Amniotic epithelial cell (primary cell): ENCODE measurements at places on chromosomes 16 and 17.

- no peak for DNase-seq
Observed at GRCh38 chr16:49491106-49491670, 117.6 kb downstream of the C16orf78 start.

- no peak for DNase-seq
Observed at GRCh38 chr16:11869353-11870228, 18.2 kb upstream of the RSL1D1 start.

- peak; percentile 100 for DNase-seq
Observed at GRCh38 chr17:10114931-10115535, 83.4 kb downstream of the GAS7 start.

DNA sequence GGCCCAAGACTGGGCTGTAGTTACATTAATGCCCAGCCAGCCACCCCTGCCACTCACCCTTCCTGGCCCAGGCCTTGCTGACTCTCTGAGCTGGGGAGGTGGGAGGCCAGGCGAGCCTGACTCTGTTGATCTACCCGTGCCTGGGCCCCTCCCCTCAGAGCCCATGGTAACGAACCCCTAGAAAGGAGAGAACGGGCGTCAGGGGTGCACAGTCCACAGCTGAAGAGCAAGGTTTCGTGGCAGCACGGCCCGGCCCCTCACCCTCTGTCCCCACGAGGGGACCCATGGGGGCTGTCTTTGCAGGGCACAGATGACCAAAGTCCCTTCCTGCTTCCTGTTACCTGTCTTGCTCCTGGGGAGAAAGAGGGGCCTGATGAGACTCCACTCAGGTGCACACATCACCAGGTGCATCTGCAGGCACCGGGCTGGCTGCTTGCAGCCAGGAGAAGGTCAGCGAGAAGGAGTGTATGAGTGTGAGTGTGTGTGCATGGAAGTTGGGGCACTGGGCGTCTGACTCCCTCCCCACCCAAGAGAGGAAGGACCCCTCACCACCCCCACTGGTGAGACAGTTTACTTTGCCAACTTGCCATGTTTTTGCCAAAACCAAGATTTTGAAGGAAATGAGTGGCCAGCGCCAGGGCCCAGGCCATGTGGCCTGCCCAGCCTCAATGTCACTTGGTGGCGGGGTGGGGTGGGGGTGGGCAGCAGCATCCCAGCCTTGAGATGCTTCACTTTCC, 359.1 kb downstream of the SEC14L1 start:
- DNase-seq = no peak

- DNase-seq = no peak
Observed at GRCh38 chr16:87422106-87422505, 30.0 kb downstream of the MAP1LC3B start.

DNA sequence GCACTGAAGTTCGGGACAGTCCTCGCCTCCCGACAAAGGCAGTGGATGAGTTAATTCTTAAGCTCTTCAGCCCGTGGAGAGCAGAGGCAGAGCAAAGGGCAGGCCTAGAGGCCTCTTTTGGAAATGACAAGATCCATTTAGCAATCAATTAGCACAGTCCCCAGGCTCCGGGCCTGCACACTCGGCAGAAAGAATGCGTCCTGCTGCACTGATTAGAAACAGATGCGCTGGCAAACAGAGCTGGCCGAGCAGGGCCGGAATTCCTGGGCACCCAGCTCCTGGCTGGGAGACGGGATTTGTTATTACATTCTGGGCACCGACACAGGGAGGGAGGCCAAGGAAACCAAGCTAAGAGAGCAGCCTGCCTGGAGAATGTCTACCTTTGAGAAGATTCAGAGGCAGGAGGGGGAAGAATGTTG, 162.9 kb downstream of the COPRS start:
- peak; percentile 64 for DNase-seq

GRCh38 chr17:60610473-60610872, 10.5 kb downstream of the PPM1D start:
- no peak for DNase-seq

GRCh38 chr17:82752371-82753200, 721 bp downstream of the TBCD start:
- peak; percentile 16 for DNase-seq

DNA sequence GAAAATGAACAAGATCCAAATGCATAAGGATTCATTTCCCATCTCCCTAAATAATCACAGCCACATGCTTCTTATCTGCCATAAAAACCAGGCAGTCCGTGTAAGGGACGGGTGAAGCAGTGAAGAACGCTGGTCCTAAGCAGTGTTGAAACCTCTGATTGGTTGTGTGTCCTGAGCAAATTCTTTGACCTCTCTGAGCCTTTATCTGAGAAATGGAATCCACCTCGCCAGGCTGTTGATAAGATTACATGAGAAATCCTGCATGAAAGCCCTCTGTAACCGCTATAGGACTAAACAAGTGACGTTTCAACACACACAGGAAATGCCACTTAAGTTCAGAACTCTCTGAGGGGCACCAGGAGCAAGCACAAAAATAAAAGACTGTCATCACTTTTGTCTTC, 26.8 kb downstream of the GAS7 start:
- peak; percentile 80 for DNase-seq

DNA sequence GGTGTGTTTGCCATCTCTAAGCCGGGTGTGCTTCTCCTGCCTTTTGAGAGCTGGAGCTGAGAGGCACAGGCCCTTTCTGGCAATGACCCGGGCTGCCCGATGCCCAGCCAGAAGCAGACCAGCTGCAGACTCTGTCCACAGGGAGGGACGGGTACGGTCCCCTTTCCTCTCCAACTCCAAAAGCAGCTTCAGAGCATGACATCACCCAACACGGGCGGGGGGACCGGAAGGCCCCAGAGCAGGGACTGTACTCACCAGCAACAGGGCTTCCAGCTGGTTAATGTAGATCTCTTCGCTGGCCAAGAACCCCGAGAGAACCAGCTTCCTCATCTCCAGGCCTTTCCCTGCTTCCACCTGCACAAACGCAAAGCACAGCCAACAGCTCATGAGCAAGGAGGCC, 79.4 kb downstream of the ABR start:
- DNase-seq = no peak

DNA sequence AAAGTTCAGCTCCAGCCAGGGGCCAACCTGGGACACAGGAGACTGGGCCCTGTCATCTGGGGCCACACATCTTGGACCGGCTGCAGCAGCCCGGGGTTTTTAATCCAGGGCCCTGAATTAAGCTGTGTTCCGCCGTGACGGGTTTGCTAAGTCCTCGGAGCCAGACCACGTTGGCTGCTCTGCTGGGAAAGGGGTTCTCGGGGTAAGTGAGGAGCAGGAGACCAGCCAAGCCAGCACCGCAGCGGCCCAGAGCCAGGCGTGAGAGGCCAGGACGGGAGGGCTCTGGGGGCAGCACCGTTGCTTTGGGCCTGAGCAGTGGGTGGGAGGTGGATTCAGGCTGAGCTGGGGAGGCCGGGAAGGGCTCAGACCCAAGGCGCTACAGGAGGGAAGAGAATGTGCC, 31.3 kb upstream of the CBX4 start:
- DNase-seq = no peak

DNA sequence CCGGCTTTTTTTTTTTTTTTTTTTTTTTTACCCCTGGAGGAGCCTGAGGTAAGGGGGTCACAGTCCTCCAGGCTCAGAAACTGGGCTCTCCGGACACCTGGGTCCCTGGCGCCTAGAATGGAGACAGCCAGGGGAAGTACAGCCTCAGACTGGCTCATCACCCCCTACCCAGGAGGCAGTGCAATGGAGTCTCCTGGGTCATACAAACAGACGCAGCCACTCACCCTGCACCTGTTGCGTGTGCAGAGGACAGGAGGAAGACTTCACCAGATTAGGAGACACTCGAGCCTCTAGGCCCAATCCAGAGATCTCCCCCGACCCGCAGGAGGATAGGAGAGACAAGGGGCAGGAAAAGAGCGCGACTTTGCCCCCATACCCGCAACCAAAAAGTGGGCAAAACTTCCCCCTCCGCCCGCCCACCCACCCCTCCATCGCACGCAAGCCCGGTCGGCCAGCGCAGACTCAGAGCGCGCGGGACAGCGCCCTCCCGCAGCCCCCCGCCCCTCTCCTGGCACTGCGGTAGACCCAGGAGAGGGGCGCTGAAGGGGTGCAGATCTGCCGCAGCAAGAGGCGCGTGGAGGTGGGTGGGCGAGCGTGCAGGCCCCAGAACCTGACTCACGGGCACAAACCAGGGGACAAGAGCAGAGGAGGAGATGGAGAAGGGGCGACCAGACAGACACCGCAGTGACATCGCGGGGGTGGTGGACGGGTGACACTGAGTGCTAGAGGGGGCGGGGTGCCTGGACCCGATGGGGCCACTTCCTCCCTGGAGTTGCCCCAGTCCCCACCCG, 900 bp downstream of the HAP1 start:
- DNase-seq = no peak

- no peak for DNase-seq
Observed at GRCh38 chr17:76918811-76919210, 50.6 kb downstream of the MGAT5B start.

- DNase-seq = no peak
Observed at GRCh38 chr17:17077101-17077500, 34.8 kb downstream of the MPRIP start.

- DNase-seq = no peak
Observed at GRCh38 chr17:66638707-66639479, 196.0 kb upstream of the CACNG5 start.

DNA sequence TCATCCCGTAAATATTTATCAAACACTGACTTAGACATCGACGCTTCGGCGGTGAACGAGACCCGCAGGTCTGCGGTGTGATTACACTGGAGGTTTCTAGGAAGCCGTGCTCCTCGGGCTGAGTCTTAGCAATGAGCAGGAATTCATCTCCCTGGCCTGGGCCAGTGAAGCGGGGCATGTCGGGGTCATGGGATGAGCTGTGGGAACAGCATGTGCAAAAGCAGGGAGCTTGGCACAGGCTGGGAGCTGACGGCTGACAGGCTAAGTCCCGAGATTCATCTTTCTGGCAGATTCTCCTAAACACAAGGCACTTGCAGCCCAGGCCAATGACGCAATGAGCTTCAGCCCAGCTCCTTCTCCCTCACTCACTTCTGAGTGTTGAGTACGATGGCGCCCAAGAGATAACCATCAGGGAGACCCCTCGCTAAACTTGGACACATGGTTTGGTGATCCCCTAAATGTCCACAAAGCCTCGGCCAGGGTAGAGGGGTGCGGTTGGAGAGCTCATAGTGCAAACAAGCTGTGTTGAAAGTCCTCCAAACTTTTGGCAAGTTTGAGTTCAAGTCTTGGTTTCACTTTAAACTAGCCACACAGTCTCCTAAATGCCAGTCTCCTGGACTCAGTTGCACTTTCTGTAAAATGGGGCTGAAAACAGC, 12.8 kb downstream of the CRISPLD2 start:
- DNase-seq = peak; percentile 100

- DNase-seq = no peak
Observed at GRCh38 chr17:31926100-31926729, 10.6 kb upstream of the SUZ12 start.

GRCh38 chr16:46918905-46919792, 35.0 kb downstream of the GPT2 start:
- DNase-seq = no peak

DNA sequence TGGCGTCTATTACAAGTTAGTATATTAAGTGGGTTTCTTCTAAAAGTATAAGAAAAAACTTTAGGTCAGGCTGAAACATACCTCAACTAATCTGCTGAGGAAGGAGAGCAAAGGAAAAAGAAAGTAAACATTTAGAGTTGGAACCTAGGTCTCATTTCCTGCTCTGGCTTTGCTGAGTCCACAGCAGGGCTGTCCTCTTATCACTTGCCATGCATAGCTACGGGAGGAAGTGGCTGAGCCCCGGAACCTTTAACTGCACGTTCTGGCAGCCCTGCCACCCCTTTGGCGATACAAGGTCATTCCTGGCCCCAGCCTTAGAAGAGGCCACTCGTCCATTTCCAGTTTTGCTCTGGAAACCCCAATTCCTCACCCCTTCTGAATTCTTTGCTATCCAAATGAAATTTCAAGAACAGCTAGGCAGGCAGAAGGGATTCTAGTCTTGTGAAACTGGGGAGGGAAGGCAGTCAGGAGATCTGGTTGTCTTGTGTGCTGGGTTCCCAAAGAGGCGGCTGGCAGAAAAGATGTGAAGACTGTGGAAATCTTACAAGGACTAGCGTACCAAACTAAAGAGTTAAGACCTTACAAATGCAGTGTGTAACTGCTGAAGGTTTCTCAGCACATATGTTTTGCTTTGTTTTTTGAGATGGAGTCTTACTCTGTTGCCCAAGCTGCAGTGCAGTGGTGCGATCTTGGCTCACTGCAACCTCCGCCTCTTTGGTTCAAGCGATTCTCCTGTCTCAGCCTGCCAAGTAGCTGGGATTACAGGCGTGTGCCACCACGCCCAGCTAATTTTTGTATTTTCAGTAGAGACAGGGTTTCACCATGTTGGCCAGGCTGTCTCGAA, 19.1 kb downstream of the WIPI1 start:
- DNase-seq = peak; percentile 52

- no peak for DNase-seq
Observed at GRCh38 chr16:2284001-2284770, 16.3 kb upstream of the RNPS1 start.

DNA sequence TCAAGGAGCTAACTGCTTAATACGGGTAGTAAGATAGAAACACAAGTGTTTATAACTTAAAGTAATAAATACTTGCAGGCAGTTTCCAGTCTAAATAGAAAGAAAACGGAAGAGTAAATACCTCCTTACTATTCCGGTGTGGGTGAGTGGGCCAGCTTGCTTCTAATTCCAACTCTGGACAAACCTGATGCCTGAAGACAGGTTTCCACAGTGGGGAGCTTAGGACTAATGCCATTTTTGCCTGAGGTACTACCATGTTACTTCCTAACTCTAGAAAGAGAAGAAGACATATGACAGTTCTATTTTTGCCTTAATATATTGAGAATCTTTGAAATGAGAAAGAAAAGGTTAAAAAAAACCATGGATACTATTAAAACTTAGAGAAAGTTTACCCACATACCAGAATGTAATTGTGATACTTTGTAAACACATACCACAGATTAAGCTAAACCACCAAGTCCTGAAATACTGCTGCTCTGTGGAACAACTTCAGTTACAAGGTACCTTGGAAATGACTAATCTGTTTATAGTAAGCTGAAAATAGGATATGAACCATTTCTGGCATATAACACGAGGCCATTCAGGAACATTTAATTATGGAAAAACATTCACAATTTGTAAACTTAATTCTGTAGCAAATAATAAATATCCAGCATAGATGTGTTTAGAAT, 70.2 kb downstream of the ZZEF1 start:
- DNase-seq = peak; percentile 92

DNA sequence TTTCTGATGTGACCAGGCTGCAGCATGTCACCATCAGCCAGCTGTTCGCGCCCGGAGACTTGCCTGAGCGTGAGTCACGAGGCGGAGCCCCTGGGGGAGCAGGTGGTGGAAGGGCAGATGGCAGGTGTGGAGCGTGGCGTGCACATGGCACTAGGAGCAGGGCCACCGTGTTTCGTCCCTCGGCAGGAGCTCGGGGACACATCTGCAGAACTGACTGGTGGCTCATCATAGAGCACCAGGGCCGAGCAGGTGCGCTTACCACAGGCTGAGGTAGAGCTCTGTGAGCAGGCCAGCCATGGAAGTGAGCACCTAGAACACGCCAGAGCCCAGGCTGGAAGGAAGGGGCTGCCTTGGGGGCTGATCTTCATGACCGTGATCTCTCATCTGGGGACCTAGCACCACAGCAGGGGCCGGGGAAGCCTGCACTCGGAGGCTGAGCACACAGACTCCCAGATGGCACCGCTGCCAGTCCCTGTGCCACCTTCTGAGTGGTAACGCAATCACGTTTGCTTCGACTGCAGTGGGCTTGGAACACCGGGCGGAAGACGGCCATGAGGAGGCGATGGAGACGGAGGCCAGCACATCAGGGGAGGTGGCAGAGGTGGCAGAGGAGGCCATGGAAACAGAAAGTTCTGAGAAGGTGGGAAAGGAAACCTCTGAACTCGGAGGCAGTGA, 61.8 kb upstream of the ENDOV start:
- no peak for DNase-seq
